ENCODE measurements at places on chromosomes 5 and 9.

- DNase-seq = no peak
Observed at GRCh38 chr5:152595405-152595804, 190.3 kb upstream of the NMUR2 start.

- no peak for DNase-seq
Observed at GRCh38 chr5:3592298-3592697, 3.3 kb upstream of the IRX1 start.

GRCh38 chr9:70933321-70933720, 188.1 kb downstream of the TRPM3 start:
- DNase-seq = no peak

DNA sequence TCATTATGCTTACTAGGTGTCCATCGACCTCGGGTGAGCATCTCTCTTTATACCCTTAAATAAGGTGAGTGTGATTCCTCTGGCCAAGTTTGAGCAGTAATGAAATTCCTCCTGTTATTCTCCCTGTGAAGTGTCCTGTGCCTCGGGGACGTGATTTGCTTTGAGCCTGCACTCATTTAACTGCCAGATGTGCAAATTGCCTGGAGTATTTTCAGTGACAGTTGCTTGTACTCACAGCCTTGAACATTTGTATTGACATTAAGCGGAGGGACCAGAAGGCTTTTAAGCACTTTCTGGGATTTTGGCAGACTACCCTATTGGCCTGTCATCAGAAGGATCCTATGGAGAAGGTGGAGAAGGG, 126.9 kb downstream of the DOCK2 start:
- no peak for DNase-seq

GRCh38 chr9:691825-692400, 149.6 kb upstream of the DMRT1 start:
- no peak for DNase-seq

DNA sequence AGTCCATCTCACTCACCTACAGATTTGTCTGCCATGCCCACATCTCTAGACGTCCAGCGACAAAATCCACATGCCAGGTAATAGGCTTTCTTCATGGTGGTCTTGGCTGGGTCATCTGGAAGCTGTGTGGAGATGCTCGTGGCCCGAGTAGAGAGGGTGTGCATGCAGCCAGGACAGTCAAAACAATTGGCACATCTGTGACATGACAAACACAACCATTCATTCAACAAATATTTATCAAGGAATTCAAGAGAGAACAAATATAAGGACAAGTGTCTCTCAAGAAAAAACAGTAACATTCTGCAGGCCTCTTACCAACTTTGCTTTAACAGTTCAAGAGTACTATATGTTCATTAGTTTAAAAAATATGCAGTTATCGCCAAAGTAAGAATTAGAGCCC, 5.4 kb downstream of the DCTN4 start:
- no peak for DNase-seq

- DNase-seq = no peak
Observed at GRCh38 chr9:107491081-107492053, 1.8 kb upstream of the KLF4 start.

- DNase-seq = no peak
Observed at GRCh38 chr5:154557548-154557947, 79.5 kb upstream of the HAND1 start.

GRCh38 chr9:126806336-126806735, 1.5 kb downstream of the ZBTB43 start:
- DNase-seq = no peak

DNA sequence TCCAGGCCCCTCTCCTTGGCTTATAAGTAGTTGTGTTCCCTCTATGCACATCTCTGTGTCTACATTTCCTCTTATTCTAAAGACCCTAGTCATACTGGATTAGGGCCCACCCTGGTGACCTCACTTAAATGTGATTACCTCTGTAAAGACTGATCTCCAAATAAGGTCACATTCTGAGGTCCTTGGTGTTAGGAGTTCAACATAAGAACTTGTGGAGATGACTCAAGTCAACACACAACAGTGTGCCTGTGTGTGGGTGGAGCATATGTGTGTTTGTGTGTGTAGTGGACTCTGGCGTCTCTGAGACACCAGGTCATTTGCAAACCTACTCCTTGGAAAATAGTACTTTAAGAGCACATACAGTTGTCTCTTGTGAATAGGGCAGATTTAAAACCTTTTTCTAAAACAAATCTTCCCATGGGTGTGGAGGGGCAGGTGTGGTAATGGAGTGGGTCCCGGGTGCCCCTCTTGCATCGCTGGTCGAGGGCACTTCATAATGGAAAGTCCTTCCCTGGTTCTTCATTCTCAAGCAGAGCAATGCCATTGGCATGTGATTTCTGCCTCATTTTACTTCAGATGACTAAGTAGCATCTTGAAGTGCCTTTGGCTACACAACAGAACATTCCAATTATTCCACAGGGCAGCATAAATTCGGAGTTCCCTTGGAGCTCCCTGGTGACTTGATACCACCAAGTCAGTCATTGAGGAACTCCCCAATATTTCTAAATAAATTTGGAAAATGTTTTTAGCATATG, 84.4 kb downstream of the C9orf152 start:
- no peak for DNase-seq

DNA sequence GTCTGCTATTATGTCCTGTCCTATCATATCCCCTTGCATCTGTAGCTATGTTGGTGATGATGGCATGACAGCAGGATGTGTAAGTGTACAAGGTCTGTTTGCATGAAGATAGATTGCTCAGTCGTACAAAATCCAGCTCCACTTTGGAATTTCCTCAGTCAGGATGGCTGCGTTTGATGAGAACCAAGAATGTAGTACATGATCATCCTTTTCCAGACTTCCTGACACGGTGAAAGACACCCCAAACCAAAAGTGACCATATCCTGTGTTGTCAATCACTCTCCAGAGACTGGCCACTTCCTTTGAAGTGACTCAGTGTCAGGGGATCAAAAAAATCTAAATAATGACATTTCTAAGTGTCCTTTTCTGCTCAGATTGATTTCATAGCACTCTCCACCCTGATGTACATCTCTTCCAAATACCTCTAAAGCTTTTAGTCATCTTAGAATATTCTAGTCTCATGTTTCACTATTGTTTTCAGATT, 213.4 kb downstream of the PLK2 start:
- DNase-seq = no peak

- peak; percentile 28 for DNase-seq
Observed at GRCh38 chr5:7856855-7857254, 5.9 kb upstream of the CFAP90 start.

DNA sequence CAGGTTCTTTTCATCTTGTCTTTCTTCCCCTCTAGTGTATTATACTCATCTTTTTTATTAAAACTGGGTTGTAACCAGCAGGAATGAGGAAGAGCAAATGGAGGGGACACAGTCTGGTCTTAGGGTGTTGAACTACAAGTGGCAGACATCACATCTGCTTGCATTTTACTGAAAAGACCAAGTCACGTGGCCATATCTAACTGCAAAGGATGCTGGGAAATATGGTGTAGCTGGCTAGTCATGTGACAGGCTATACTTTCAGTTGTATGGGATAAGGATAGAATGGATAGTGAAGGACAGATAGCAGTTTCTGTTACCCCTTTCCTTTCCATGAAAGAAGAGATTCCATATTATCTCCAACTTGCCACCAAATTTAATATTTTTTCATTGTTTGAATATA, 13.0 kb upstream of the FGD3 start:
- peak; percentile 5 for DNase-seq

DNA sequence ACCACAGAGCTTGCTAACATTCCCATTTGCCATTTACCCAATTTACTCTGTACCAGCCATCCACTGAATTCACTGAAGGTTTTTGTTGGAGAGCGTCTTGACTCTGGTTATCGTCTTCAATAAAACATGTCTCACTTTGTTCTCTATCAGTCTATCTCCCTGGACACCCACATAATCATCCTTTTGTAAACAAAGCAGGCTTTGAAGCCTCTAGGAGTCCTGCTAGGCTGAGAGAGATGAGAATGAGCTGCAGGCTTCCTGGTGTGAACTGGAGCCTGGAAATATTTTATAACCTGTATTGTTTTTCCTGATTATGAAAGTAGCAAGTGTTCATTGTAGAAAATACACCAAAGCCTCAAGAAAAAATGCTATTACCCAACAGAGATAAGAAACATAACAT, 140.6 kb upstream of the ZNF366 start:
- no peak for DNase-seq

- no peak for DNase-seq
Observed at GRCh38 chr5:92836855-92837755, 743.9 kb downstream of the NR2F1-AS1 start.

- peak; percentile 52 for DNase-seq
Observed at GRCh38 chr5:172849606-172850453, 15.8 kb downstream of the ERGIC1 start.

GRCh38 chr5:180114304-180115003, 42.9 kb upstream of the RNF130 start:
- no peak for DNase-seq

GRCh38 chr5:33827885-33828284, 63.9 kb downstream of the ADAMTS12 start:
- no peak for DNase-seq

- DNase-seq = no peak
Observed at GRCh38 chr5:56375011-56375410, 141.9 kb upstream of the ANKRD55 start.

GRCh38 chr5:35004771-35005170, 43.0 kb downstream of the AGXT2 start:
- no peak for DNase-seq

DNA sequence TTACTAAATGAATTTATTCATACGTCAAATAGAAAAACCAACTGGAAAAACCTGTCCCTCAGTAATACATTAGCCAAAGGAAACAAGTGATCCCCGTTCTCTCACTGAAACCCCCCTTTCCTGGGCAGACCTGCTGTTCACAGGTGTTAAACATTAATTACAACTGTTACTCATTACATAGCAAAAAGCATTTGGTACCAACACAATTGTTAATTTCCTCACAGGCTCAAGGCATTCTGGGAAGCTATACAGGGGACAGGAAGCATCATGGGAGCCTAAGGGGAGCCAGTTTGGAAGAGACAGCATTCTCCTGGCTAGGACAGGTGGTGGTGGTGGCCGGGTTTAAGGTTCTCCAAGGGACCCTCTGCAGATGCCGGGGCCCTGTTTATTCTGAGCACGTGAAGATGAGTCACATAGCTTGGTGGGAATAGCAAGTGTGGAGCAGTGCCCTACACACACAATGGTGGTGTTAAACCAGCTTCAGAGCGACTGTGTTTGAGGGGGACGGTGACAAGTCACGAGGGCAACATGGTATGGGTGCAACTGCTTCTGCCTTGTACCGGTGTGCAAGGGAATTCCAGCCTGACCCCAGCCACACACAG, 62.6 kb upstream of the SLC25A51 start:
- DNase-seq = no peak

DNA sequence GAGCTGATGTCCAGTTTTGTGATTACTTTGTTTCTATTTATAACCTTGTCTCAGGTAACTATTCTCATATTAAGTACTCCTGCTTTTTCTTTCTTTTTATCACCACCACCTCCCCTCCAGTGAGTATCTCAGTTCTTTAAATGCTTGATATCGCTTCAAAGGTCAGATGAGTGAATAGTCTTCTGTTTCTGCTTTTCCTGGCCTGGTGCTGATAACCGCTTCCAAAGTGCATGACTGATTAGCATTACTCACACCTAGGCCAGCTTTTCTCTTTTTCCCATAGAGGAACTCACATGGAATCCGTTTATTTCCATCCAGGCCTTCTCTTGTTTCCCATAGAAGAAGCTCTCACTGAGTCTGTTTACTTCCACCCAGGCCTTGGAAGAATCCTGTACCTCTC, 3.2 kb downstream of the SLC36A1 start:
- no peak for DNase-seq

DNA sequence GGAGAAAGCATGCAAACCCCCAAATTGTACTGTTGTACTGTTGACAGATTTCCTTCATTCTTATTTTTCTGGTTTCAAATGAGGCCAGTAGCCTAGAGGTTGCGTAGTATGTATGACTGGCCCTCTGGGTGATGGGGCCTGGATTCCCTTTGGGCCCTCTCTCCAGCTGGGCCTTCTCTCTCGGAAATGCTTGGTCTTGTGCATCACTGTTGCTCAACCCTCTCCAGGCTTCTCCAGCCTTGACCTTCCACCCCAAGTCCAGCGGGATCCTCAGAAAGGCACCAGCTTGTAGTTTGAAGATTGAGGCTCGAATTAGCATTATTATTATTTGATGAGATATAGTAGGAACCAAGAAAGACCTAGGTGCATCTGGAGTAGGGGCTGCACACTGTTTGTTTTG, 87.0 kb downstream of the ANGPTL2 start:
- DNase-seq = no peak

GRCh38 chr5:18807256-18808149, 1173.2 kb downstream of the TAF11L14 start:
- DNase-seq = no peak

- DNase-seq = no peak
Observed at GRCh38 chr9:34559624-34560455, 29.7 kb downstream of the CNTFR start.

- peak; percentile 85 for DNase-seq
Observed at GRCh38 chr9:4796988-4797853, 4.5 kb downstream of the RCL1 start.

DNA sequence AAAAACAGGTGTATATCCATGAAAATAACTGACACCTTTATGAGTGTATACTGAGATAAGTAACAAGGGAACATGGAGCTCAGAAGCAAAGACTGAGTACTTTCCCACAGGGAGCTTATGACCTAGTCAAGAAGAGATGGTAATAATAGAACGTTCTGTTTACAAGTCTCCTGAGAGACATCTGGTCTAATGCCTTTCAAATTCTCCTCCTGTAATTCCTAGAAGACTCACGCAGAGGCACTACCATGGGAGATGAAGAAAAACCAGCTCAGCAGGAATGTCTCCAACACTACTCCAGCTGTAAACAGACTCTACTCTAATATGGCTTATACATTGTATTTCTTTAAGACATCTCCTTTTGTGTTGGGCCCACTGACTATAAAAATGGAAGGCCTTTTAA, 503.6 kb upstream of the TUSC1 start:
- DNase-seq = no peak

GRCh38 chr5:38843665-38844064, 2.1 kb upstream of the OSMR start:
- no peak for DNase-seq

DNA sequence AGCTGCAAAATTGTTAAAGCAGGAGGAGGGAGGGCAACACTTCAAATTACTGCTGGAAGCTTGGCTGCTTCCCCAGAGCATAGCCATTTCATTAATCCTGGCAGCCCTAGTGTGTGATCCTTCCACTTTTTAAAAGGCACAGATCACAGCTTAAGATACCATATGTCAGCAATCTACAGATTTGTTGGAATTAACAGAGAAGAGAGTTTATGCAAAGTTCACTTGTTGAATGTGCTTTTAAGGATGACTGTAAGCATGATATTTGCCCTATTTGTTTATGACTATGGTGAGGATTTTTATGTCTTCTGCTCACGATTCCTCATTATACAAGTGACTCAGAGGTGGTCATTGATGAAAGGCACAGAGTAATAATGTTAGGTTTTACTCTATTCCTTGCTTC, 156.0 kb upstream of the CDKN2B start:
- no peak for DNase-seq

- no peak for DNase-seq
Observed at GRCh38 chr9:80285326-80285725, 713.6 kb downstream of the TLE4 start.

Measured in hematopoietic multipotent progenitor cell treated with erythropoietin and hydrocortisone succinate and interleukin-3 and kit ligand, for 15 days (in vitro differentiated cells).